ENCODE measurements at places on chromosomes 4 and X.

- no peak for DNase-seq
- H3K27me3 ChIP-seq: no peaks in the 10 kb centered on the region
- H3K36me3 ChIP-seq: no peaks in the 10 kb centered on the region
- no peak overlapping the region for H3K27ac ChIP-seq
Observed at GRCh38 chr4:156615066-156615531, 356.5 kb downstream of the PDGFC start.

DNA sequence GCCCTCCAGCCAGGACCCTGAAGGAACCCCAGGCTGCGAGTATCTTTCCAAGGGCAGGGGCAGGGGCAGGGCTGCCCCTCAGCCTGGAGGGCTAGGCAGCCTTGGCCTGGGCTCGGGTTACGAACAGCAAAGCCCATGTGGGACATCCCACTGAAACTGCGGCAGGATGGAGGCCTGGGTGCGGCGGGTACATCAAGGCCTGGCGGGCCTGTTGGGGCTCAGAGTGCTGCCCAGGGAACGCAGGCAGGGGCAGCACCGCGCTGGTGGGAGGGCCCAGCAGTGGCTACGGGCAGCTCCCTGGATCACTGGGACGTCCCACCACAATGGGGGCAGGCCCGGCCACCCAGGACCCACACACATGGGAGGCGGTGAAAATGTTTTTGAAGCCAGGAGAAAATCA, 10.9 kb downstream of the NAT8L start:
- H3K4me3 ChIP-seq: no peak overlapping the region
- no peaks in the 10 kb centered on the region for H3K27me3 ChIP-seq
- H3K27ac ChIP-seq: no peak overlapping the region
- no peak for DNase-seq

DNA sequence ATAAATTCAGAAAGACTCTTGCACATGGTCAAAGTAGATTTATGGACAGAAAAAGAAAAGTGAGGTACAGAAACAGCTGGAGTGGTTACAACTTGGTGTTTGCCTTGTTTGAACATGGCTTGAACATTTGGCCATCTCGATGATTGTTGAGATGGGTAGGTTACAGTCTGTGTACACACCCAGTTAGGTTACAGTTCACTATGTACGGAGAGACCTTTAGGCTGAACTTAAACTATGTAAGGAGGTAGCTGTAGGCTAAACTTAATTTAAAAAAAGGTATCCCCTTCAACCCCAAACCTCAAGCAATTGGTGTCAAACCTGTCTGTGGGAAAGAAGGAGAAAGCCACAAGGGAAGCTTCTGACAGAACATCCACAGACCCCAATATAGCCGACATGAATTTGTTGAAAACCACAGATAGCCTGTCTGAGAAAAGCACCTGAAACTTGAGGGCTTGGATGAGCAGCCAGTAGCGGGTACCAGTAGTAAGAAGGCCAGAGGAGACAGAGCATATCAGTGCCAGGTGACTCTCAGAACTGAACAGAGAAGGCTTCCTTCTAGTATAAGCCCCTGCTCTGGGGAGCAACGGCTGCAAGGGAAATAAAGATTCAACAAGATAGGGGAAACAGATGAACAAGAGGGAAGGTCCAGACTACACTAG, 247.9 kb upstream of the GALNTL6 start:
- H3K27ac ChIP-seq: no peak overlapping the region
- H3K36me3 ChIP-seq: no peaks in the 10 kb centered on the region
- no peak for DNase-seq
- no peaks in the 10 kb centered on the region for H3K27me3 ChIP-seq

- H3K4me3 ChIP-seq: peak overlapping the region; percentile 62
- H3K27me3 ChIP-seq: peaks cover 85% of the 10 kb centered on the region
- DNase-seq: no peak
- peak overlapping the region; percentile 89 for H3K27ac ChIP-seq
- no peaks in the 10 kb centered on the region for H3K36me3 ChIP-seq
Observed at GRCh38 chrX:40171513-40172400, 74.0 kb upstream of the BCOR start.

DNA sequence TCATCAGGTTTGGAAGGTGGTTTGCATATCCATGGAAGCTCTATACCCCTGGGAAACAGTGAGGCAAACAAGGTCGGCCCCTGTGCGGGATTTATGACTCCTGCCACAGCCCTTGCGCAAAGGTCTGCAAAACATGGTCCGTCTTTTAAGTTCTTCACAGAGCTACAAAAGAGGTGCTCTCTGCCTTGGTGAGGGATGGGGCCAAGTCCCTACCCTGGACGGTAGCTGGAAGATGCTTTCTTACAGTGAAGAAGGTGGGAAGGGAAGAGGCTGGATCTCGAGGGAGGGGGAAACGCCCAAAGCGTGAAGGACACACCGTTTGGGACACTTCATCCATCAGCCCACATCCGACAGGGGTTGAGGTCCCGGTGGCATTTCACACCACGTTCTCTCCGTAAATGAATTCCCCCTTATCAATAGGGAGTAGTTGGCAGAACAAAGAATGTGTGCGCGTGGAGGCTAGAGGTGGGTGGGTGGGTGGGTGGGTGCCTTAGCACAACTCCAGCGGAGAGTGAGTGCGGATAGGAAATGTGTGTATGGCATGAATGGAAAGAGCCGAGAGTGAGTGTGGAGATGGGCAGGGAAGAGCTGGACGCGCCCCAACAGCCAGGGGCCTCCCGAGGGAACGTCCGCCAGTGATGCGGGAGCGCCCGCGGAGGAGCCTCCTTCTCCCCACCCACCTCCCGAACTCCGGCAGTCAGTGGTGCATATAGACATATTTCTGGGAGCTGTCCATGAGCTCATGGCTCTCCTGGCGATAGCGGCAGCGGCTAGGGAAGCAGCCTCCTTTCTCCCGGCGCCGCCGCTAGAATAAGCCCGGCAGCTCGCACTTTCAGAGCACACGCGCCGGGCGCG, 68.3 kb downstream of the LARP7 start:
- peaks cover 71% of the 10 kb centered on the region for H3K27me3 ChIP-seq
- no peaks in the 10 kb centered on the region for H3K36me3 ChIP-seq
- peak overlapping the region; percentile 47 for H3K4me3 ChIP-seq

DNA sequence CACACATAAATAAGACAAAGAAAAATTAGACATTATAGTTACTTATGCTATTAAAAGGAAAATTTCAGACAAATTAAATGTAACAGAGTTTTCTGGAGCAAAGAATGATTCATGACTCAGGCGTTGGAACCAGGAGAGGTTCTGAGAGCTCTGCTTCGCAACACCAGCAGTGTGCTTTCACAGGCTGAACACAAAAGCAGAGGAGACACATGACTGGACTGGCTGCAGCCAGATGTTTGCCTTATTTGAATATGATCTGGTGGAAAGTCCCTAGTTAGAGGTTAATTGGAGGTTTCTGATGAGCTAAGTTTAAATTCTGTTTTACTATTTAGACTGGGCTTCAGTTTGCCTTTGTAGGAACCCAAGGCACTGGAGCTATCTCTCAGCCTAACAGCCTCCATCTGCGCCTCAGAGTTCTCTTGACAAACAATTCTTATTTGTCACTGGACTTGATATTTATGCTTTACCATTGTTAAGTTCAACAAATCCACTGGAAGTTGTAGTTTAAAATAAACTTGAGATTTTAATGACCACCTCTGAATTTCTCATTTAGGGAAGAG, 16.2 kb downstream of the BOD1L1 start:
- no peak overlapping the region for H3K4me3 ChIP-seq
- H3K27me3 ChIP-seq: no peaks in the 10 kb centered on the region
- DNase-seq: no peak
- peaks cover 67% of the 10 kb centered on the region for H3K36me3 ChIP-seq
- no peaks in the 10 kb centered on the region for H3K4me1 ChIP-seq

- H3K27me3 ChIP-seq: no peaks in the 10 kb centered on the region
- DNase-seq: no peak
- no peak overlapping the region for H3K27ac ChIP-seq
- no peak overlapping the region for H3K4me3 ChIP-seq
- H3K36me3 ChIP-seq: no peaks in the 10 kb centered on the region
Observed at GRCh38 chr4:153183146-153183545, 21.1 kb upstream of the TRIM2 start.

DNA sequence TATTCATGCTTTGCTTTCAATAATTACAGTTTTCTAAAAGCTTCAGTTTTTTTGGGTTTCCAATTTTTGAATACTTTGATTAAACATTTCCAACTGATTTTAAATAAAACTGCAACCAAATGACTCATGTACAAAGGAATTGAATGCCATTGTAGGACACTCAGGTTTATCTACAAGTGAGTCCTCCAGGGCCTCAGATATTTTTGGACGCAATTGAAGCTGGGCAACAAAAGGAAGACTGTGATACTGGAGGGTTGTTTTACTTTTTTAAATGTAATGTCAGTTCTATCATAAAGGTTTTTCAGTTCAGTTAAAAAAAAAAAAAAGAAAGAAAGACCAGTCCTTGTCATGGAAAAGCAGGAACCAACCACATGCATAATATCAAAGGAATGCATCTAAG, 64.2 kb downstream of the MAGEA10 start:
- no peak overlapping the region for H3K27ac ChIP-seq
- DNase-seq: no peak
- H3K36me3 ChIP-seq: no peaks in the 10 kb centered on the region
- no peak overlapping the region for H3K4me3 ChIP-seq

- H3K36me3 ChIP-seq: peaks cover 13% of the 10 kb centered on the region
- H3K4me1 ChIP-seq: peaks cover 26% of the 10 kb centered on the region
- no peaks in the 10 kb centered on the region for H3K27me3 ChIP-seq
- no peak overlapping the region for H3K4me3 ChIP-seq
Observed at GRCh38 chrX:1533058-1533457, 3.9 kb downstream of the P2RY8 start.

DNA sequence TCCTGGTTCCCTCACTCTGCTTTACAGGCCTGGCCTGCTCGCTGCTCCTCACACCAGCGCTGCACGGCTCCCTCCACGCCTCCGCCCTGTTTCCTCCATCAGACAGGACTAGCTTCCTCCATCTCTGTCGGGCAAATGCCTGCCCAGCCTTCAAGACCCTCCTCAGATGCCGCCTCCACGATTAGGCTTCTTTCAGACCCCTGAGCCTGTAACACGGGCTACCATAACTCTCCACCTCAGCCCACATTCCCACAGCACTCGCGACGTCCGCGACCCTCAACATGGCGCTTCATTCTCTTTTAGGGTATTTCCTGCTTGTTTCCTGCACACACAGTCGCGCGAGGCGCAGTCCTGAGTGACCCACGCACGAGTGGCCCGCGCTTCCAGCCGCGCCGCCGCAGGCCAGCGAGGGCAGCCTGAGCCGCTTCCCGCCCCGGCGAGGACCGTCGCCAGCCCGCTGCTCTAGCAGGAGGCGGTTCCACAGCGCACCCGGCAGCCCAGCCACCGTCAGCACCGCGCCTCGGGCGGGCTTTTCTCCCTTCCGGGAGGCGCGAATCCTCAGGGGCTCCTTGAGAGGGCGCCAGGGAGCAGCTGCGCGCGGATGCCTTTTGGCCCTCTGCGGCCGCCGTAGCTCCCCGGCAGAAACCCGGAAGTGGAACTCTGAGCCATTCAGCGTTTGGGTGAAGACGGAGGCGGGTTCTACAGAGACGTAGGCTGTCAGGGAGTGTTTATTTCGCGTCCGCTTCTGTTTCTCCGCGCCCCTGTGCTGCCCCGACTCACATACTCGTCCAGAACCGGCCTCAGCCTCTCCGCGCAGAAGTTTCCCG, at the start of gene FRG1:
FRG1 (plus strand) TSS at position 695 of the 827 bp plus-strand sequence. CDS start 138 bp downstream, outside the sequence.
- no peaks in the 10 kb centered on the region for H3K4me1 ChIP-seq
- no peaks in the 10 kb centered on the region for H3K36me3 ChIP-seq
- peak within 1 kb of the TSS; percentile 94 for H3K27ac ChIP-seq
- no peaks in the 10 kb centered on the region for H3K27me3 ChIP-seq

GRCh38 chrX:124328765-124329164, 3.7 kb upstream of the TEX13D start:
- no peak for DNase-seq
- H3K27me3 ChIP-seq: no peaks in the 10 kb centered on the region
- no peak overlapping the region for H3K27ac ChIP-seq
- no peaks in the 10 kb centered on the region for H3K36me3 ChIP-seq
- H3K4me3 ChIP-seq: no peak overlapping the region
- no peaks in the 10 kb centered on the region for H3K4me1 ChIP-seq

- H3K27me3 ChIP-seq: no peaks in the 10 kb centered on the region
- no peaks in the 10 kb centered on the region for H3K36me3 ChIP-seq
- no peak for DNase-seq
- H3K27ac ChIP-seq: no peak overlapping the region
- peaks cover 3% of the 10 kb centered on the region for H3K4me1 ChIP-seq
Observed at GRCh38 chr4:70600305-70600704, 8.2 kb downstream of the AMBN start.

GRCh38 chr4:170591076-170591475, 501.3 kb upstream of the AADAT start:
- no peaks in the 10 kb centered on the region for H3K36me3 ChIP-seq
- H3K4me3 ChIP-seq: no peak overlapping the region
- no peak for DNase-seq
- no peaks in the 10 kb centered on the region for H3K27me3 ChIP-seq

- no peaks in the 10 kb centered on the region for H3K36me3 ChIP-seq
- H3K27me3 ChIP-seq: no peaks in the 10 kb centered on the region
- no peak for DNase-seq
Observed at GRCh38 chr4:43244688-43245382, 352.3 kb downstream of the GRXCR1 start.

GRCh38 chr4:10977534-10977933, 293.0 kb upstream of the CLNK start:
- no peak overlapping the region for H3K27ac ChIP-seq
- DNase-seq: no peak
- H3K27me3 ChIP-seq: no peaks in the 10 kb centered on the region
- H3K4me1 ChIP-seq: peaks cover 5% of the 10 kb centered on the region
- no peak overlapping the region for H3K4me3 ChIP-seq

DNA sequence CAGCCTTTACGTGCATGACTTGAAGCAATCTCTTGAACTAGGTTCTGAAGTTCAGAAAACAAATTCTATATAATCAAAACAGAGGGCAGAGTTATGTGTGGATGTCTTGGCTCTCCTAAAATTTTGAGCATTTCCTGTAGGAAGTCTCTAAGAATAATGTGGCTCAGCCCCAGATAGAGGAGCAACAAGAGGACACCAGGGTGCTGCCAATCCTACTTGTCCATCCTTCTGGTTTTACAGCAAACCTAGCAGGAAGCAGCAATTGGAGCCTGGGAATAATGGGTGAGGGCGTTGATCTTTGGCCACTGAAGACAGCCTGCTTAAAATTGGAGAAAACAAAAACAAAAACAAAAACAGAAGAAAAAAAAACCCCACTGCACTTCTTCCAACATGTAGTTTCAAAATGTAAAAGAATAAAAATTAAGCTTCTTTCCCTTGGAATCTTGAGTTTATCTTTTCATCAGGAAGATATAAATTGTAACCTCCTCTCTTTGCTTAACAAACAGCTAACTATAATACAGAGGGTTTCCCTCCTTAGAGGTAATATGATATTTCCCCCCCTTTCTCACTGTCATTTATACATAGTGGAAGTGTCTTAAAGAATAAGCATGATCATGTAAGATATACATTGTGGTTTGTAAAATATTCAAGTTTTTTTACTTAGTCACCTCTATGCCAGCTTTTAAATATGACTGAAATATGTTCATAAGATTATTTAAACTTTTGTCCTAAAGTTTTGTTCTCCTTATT, 130.6 kb downstream of the FBXO8 start:
- no peak overlapping the region for H3K4me3 ChIP-seq
- no peak overlapping the region for H3K27ac ChIP-seq
